ENCODE measurements at places on chromosomes 6 and 20.

GRCh38 chr6:73639040-73639439 is 14.8 kb downstream of the SLC17A5 start:
- DNase-seq, result no peak

DNA sequence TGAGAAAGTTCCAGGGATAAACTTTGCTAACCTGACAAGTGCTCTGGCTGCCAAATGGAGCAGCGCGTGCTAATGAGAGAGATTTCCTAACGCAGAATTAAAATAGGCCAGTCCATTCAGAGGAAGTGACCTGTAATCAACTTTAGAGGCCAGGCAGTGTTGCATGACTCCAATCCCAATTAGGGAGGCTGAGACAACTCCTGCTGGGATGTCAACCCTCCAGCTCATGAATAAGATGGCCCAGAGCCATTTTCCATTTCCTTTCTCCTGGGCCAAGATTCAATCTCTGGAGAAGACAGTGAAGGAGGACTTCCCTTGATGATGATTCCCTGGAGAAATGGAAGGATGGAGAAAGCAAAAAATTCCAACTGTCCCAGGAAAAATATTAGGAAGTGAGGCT is 241.5 kb upstream of the RNF24 start:
- DNase-seq, result no peak

DNA sequence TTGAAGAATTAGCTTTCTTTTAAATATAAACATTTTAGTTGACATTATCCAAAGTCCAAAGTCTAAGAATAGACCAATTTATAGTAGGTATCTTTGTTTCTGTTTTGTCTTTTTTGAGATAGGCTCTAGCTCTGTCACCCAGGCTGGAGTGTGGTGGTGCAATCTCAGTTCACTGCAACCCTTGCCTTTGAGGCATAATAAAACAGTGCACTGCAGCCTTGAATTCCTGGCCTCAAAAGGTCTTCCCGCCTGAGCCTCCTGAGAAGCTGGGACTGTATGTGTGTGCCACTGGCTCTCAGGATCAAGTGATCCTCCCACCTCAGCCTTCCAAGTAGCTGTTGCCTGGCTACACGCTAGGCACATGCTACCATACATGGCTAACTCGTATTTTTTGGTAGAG is 135.4 kb downstream of the REV3L start:
- no peak for DNase-seq

GRCh38 chr6:7992002-7992815 is 72.0 kb downstream of the BLOC1S5 start:
- DNase-seq, result no peak

GRCh38 chr20:58431134-58431533 is 42.1 kb downstream of the VAPB start:
- no peak for DNase-seq

GRCh38 chr6:129140526-129140925 is 257.6 kb downstream of the LAMA2 start:
- DNase-seq, result no peak

DNA sequence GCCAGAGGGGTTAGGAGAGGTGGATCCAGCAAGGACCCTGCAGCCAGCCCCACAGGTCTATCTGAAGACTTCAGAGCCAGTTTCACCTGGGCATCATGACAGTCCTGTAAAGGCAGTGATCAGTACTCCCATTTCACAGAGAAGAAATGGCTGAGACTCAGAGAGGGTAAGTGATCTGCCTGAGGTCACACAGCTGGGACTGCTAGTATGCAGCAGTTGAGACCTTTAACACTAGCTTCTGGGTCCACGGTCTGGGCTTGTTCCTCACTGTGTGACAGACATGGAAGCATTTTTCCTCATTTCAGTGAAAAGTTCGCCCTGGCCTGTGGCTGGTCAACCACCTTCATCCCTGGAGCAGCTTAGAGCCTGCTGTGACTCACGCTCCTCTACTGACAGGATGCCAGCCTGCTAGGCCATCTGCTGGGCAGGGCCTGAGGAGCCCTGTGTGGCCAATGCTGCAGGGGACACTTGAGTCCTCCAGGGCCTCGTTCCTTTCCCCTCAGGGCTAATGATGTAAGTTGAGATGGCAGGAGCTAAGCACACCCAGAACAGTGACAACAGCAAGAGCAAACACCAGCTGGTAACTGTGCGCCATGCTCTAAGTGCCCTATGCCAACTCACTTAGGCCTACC is 192.0 kb downstream of the LRFN2 start:
- DNase-seq, result no peak

- DNase-seq, result no peak
Observed at GRCh38 chr6:106886922-106887797, 87.4 kb downstream of the CD24 start.

DNA sequence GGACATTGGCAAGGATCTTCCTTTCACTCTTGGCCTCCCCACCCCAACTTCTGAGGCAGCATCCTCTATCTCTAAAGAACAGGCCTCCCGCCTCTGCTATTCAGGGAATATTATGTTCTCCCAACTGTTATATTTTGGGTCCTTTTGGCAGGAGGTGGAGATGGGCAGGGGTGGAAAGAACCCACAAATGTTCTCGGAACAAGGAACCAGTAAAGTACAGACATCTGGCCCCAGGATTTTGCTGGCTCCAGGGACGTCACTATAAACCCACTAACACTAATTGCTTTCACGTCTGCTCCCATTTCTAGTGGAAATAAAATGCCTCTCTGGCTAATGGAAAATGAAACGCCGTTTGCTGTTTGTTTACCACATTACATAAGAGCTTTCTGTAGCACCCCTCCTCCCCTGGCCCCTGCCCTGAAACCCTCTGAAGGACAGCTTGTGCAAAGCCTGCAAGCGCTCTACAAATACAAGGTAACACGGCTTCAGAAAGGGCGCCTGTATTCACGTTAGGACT is 77.7 kb upstream of the TBC1D7 start:
- no peak for DNase-seq
